ENCODE measurements at places on chromosomes 2 and 18.
A peak's percentile ranks its signal among the peaks of the same experiment; 100 is the strongest.

- no peak for DNase-seq
Measured at GRCh38 chr18:2984091-2984490, 28.9 kb downstream of the LPIN2 start.

- no peak for DNase-seq
Measured at GRCh38 chr18:73908323-73908722, 239.3 kb downstream of the FBXO15 start.

DNA sequence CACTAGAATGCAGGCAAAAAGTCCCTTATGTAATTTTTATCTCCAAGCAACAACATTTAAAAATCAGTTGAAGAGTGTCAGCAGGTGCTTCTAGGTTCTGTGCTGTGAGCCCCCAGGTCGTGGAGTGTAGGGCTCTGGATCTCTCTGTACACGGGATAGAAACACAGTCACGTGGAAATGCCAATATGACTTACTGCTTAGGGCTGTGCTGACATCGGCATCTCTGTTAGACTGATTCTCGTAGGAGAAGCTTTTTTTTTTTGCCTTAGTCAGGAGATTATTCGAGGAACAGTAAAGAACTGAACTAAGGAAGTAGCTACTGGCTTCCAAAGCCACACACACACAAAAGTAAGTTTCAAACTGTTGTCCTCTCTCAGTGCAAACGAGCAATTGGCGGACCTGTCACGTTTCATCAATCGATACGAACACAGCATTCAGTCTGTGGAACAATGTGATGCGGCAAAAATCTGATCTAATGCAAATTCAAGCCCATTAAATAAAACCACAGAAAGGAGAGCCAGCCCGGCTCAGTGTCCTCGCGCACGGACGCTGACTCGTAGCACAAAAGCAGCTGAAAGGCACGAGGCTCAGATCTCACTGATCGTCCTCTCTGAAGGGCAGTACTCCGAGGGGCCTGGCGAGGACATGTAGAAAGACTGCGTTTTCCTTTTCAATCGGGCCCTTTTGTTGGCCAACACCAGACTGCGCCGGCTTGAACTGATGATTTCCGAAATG, 41.5 kb downstream of the PRELID3A start:
- no peak for DNase-seq

DNA sequence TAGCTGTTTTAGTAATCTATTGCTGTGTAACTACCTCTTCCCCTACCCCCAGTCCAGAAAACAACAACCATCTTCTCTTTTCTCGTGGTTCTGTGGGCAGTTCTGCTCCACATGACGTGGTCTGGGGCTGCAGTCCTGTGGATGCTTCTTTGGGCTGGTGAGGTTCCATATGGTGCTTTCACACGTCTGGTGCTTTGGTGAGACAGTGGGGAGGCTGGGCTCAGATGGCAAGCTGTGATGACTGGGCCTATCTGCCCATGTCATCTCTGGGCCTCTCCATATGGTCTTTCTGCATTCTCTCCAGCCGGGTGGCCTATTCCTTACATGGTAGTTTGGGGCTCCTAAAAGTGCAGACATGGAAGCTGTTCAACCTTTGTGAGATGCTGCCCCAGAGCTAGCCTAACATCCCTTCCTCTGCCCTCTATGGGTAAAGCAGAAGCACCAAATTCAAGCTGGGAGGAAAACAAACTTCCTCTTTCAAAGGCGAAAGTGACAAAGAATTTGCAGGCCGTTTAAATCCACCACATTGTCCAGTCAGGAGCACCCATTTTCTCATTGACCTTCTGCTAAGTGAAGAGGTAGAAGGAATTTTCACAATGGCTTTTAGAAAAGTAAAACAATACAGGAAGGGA, 68.3 kb upstream of the IL1R1 start:
- DNase-seq: no peak

- no peak for DNase-seq
Measured at GRCh38 chr2:167759531-167759930, 487.9 kb downstream of the STK39 start.

GRCh38 chr18:25180973-25181548, 170.9 kb downstream of the ZNF521 start:
- DNase-seq: no peak

DNA sequence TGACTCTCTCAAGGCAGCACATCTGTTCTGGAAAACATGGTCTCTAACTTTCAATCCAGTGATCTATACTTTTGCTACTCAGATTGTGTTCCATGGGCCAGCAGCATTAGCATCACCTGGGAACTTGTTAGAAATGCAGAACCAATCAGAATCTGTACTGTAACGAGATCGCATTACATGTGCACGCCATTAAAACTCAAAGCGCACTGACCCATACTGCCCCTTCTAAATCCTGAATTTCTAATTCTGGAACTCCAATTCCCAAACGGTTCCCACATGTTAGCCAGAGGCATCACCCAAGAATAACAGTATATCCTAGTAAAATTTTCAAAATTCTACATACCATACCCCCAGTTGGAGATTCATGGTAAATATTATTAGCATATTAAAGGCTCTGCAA, 10.5 kb upstream of the DCTN1 start:
- DNase-seq: no peak

DNA sequence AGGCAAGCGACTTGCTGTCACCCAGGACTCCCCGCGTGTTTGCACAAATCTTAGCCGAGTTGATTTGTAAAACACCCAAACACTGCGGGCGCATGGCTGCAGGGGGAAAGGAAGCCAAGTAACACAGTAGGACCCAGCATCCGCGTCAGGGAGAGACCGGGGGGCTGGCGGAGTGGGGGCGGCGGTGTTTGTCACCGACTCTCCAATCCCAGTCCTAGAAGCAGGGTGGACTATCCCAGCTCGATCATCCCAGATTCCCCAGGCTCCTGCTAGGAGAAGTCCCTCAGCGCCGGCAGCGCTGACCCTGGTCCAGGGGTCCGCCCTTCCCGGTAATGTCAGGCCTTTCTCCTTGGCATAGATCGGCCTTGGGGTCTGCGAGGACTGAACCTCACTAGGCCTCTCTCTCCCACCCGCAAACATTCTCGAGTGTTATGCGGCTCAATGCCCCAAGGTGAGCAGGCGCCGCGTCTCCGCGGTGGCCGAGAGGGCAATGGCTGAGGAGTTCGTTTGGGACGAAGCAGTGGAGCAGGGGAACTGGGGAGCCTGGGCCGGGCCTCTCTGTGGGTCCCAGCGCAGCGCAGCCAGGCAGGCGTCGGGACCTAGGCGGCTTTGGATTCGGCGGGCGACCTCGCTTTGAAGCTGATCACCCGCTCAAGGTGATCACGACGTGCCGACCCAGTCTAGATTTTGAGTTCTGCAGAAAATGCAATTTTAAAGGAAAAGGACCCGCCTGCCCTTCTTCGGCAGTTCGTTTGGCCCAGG, 1.5 kb upstream of the GDF7 start:
- no peak for DNase-seq

DNA sequence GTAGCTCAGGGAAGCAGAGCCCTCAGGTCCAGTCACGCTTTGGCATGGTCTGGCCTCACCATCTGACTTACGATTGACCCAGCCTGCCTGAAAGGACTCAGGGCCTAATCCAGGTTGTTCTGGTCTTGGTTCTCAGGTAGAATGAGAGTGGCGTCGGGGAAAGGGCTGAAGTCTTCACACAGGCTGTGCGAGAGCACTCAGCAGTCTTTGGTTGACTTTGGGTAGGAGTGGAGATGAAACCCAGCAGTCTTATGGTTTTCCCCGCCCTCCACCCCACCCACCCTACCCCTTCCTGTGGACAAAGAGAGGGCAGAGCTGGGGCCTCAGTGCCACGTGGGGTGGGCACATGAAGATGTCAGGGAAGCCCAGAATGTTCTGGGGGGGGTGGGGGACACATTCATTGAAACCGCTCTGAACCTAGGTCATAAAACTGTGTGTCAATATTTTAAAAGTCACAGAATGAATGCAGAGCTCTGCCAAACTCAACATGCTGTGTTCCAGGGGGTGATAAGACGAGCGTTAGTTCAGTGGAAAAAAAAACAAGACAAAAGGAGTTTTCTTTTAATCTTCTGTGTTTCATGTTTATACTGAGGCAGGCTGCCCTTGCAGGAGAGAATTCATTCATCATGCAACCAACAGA, 58.6 kb upstream of the ALPP start:
- no peak for DNase-seq

- DNase-seq: no peak
Measured at GRCh38 chr2:173947131-173947530, 18.0 kb downstream of the SP3 start.

DNA sequence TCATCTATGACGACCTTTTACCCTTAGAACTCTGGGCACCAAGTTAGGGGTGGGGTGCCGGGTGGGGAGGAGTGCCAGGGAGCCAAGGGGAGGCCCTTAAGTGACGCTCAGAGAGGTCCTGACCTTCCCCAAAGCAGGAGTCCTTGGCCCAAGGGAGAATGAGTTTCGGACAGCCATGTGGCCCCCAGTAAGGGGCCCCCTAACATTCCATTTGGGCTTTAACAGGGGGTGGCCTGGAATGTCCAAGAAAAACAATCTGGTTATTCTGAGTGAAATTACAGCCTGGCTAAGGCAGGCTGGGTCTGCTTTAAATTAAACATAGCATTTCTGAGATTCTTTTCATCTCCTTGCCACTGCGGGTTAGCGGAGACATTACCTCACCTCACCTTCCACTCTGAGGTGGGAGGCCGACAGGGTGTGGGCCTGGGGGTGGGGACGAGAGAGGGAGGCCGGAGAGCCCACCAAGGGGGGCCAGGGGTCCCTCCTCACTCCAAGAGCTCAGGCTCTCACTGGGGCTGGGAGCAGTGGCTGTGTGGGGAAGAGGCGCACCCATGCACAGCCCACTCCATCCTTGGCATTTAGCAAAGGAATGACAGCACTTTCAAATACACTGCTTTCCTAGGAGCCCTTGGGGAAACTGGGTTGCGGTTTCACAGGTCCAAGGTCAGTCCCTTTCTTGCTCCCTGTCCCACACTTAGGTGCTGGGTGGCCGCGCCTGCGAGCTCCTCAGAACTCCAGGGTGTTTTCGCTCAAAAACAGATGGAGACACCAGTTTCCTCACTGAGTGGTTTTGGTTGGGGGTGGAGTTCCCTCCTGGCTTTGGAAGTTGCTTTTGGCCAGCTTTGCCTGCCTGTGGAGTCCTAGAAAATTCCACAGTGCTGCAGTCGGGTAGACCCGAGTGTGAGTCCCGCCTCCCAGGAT, 107.4 kb downstream of the POLR1A start:
- DNase-seq: no peak

GRCh38 chr2:230762317-230762896, 49.8 kb downstream of the CAB39 start:
- DNase-seq: peak; percentile 41

- no peak for DNase-seq
Measured at GRCh38 chr2:10486601-10487079, 38.5 kb upstream of the ODC1 start.

GRCh38 chr2:156398176-156398575, 38.0 kb upstream of the GPD2 start:
- no peak for DNase-seq

GRCh38 chr18:5444847-5445246, 99.0 kb downstream of the EPB41L3 start:
- DNase-seq: no peak

GRCh38 chr18:23321996-23322395, 131.1 kb upstream of the RIOK3 start:
- no peak for DNase-seq

Data from CD4-positive, alpha-beta T cell treated with Interferon alpha-2 for 1 hour (primary cell).